ENCODE measurements at places on chromosomes 1 and 21. TPM values are rescaled to one million over a fixed set of nuclear protein-coding genes. Genes with fewer than 3 reads are reported as not detected.

Gene TNFAIP8L2
- 7.4 TPM for total RNA-seq

- no peak for DNase-seq
Measured at GRCh38 chr1:192652159-192652558, 16.2 kb downstream of the RGS13 start.

Gene SYDE2
- total RNA-seq: 38.5 TPM

Gene DYNLT4
- total RNA-seq: 11.4 TPM

DNA sequence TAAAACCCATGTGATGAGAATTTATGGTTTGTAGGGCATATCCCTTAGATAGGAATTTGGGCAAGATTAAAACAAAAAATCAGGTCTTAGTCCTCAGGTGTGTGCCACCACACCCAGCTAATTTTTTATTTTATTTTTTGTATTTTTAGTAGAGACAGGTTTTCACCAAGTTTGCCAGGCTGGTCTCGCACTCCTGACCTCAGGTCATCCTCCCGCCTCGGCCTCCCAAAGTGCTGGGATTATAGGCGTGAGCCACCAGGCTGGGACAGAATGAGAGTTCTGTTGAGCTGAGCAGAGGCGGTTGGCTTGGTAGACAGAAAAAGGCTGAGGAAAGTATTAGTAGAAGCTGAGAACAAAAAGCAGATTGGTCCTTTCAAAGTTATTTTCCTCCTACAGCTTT is 43.8 kb upstream of the EDARADD start:
- DNase-seq: no peak

GRCh38 chr1:30856260-30856790 is 52.2 kb downstream of the SDC3 start:
- DNase-seq: peak; percentile 71

- no peak for DNase-seq
Measured at GRCh38 chr1:220956501-220957232, 77.4 kb downstream of the HLX start.

- no peak for DNase-seq
Measured at GRCh38 chr1:115307661-115308060, 30.4 kb downstream of the NGF start.

GRCh38 chr1:117563492-117563875 is 42.4 kb upstream of the TENT5C start:
- DNase-seq: no peak

DNA sequence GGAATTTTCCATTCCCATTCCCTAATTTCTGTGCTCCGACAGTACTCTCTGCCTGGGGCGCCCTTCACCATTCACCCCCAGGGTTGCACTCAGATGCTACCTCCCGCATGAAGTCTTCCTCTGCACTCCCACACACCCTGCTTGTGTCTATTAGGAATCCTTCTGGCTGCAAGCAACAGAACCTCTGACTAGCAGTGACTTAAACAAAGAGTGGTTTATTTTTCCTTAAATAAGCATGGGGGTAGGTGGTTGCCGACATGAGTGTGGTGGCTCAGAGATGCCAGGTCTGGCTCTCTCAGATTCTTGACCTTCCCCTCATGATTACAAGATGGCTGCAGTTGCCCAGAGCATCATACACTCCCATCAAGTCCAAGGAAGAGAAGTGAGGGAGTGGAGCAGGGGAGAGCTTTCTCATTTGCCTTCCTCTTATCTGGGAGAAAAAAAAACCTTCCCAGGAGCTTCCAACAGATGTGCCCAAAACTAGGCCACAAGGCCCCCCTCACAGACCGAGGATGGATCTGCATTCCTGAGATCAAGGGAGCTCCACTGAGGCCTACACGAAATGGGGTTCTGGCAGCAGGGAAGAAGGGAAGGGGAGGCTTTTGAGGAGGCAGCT is 49.6 kb upstream of the LBR start:
- DNase-seq: peak; percentile 1

- DNase-seq: no peak
Measured at GRCh38 chr1:183841550-183841949, 36.6 kb downstream of the RGL1 start.

Gene DNASE2B
- total RNA-seq: not detected

GRCh38 chr1:182054698-182055326 is 6.7 kb downstream of the ZNF648 start:
- DNase-seq: peak; percentile 47

DNA sequence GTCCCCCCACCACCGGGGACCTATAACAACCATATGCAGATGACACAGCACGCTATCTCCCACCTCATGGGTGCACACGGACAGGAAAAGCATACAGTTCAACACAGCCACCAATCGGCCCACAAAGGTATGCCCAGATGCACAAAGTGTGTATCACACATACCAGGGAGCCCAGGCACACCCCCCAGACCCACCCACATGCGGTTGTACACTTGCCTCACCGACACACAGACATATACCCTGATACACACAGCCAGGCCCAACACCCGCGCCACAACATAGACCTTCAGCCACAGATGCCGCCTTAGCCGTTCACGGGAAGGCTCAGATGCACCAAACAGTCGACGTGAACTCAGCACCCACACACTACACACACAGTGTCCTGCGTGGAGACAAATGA is 5.5 kb downstream of the CROCC start:
- DNase-seq: no peak

GRCh38 chr1:192896376-192896775 is 87.5 kb downstream of the RGS2 start:
- DNase-seq: no peak

Gene CFHR2
- not detected for total RNA-seq

- DNase-seq: no peak
Measured at GRCh38 chr1:201917362-201918033, 28.8 kb downstream of the SHISA4 start.

Gene SERPINC1
- total RNA-seq: 0.26 TPM

DNA sequence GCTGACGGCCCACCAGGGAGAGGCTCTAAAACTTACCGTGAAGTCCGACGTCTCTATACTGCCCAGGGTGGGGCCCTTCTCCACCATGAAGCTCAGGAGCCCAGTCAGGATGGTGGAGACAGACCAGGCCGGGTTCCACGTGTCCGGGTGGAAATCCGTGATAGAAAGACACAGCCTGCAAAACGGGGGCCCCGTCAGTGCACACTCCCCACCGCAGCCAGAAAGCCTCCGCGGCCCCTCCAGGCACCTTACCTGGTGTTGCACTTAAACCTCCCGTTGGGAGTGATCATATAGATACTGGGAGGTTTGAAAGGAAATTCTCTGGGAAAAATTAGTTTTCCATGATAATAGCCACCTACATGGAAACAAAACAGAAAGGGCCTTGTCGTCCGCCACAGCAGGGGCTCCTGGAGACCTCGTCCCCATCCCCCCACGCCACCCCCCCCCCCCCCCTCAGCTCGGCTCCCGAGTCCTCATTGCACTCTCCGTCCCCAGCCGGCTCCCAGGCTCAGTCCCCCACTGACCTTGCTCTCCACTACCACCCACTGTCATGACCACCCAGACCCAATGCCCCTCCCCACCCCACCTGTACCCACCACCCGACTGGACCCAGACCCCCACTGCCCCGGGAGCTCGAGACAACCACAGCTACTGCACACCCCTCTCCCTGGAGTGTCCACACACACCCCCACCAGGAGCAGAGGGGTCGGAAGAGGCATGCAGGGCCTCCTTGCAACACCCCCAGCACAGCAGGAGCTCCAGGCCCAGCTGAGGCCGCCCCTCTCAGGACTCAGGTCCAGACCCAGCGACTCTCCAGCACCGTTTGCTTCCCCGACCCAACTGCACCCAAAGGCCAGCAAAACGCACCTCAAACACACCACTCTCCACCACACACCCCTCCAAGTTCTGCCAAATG is 10.7 kb upstream of the C1QTNF12 start:
- DNase-seq: no peak

- no peak for DNase-seq
Measured at GRCh38 chr1:5198328-5198727, 543.9 kb downstream of the AJAP1 start.

Gene LHX8
- total RNA-seq: not detected

- no peak for DNase-seq
Measured at GRCh38 chr1:196558411-196558810, 49.8 kb downstream of the KCNT2 start.

Gene AMY2A
- total RNA-seq: 1.8 TPM

GRCh38 chr1:15352128-15352957 is 57.3 kb upstream of the EFHD2 start:
- no peak for DNase-seq

Gene CR2
- not detected for total RNA-seq

DNA sequence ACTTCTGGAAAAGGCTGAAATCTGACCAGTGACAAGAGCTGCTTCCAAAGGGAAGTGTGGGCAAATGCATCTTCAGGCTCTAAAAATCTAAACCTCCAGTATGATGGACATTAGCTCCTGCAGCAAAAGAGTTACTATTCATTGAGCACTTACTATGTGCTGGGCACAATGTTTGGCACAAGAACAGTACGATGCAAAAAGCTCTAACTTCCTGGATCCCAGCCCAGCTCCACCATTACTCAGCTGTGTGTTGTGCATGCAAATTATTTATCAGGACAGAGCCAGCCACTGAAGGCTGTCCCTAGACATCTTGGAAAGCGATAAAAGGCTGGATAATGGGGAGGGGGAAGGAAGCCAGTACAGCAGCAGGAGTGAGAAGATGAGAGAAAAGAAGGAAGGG is 143.5 kb downstream of the ELAVL4 start:
- no peak for DNase-seq

GRCh38 chr1:66401244-66401643 is 132.7 kb upstream of the SGIP1 start:
- no peak for DNase-seq

DNA sequence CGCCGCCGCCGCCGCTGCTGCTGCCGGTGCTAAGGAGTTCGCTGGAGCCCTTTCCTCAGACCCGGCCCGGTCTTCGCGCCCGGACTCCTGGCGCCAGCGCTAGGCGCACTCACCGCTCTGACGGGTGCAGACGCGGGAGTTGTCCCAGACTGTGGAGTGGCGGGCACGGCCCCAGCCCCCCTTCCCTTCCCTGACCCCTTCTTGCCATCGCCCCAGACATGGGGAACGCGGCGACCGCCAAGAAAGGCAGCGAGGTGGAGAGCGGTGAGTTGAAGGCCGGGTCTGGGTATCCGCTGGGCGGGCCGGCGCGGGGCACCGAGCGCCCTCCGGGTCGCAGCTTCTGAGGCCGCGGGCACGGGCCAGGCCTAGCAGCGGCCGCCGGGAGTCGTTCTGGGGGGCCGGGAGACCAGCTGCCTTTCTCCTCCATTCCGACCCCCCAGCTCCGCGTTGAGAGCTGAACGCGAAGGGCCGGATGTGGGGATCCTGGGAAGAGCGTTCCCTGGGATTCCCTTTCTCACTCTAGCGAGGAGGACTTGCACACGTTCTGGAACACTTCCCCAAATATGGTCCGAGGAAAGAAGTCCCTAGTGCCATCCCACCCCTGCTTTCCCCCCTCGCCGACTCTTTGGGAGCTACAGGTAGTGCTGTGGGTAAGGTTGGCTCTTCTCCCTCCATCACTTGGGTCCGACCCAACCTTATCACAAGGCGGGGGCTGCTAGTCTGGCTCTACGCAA is 65.8 kb upstream of the PRKACB start:
- no peak for DNase-seq

DNA sequence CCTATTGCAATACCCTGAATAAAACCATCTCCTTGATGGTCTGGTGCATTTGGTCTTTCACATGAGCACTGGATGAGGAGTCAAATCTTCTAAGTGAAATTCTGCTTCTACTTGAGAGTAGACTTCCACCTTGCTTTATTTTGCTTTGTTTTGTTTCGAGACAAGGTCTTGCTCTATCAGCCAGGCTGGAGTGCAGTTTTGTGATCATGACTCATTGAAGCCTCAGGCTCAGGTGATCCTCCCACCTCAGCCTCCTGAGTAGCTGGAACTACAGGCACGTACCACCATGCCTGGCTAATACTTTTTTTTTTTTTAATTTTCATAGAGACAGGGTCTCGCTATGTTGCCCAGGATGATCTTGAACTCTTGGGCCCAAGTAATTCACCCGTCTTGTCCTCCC is 65.8 kb upstream of the F3 start:
- no peak for DNase-seq

DNA sequence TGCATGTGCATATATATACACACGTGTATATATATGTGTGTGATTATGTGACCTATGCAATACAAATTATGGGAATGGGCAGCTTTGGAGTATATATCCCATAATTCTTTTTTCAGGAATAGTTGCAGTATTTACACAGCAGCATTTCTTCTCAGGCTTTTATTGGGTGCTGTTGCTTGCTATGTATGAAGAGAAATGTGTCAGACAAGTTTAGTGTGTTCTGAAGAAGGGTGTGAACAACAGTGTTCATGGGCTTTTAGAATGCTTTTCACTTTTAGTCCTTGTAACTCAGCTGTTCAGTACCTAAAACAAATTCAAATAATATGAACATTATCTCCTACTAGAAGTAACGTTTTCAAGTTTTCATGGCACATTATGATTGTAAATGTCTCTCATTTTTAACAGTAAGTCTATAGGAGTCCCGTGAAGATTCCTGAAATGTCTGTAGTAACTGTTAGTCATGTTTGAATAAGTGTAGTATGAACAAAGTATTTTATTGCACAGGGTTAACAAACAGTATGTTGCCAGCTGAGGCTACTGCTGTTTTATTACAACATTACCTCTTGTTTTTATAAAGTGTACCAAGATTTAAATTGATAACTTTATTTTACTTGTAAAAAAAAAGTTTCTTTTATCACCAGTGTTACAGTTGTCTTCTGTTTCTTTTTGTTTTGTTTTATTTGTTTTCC is 42.5 kb downstream of the TMED5 start:
- no peak for DNase-seq

DNA sequence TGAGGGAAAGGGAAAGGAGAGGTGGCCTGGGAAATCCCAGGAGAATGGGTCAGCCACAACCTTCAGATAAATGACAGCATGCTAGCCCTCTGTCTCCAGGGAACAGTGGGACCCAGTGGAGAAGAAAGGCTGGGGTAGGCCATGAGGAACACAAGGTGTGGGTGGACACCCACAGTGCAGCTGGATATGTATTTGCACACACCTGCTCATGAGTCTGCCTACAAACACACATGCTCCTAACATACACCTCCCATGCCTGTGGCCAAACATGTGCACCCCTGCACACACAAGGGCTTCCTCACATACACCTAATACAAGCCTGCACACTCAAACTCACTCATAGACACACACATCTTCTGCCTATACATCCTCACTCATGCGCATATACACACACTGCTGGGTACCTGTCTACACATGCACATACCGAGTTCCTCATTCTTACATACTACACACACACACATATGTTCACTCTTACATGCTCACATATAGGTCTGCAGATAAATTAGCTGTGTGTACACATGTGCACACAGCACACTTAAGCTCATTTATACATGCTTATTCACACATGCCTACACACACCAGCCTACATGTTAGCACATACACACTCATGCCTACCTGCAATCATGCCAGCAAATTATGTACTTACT is 3.6 kb downstream of the C1orf216 start:
- DNase-seq: no peak

Data from upper lobe of left lung (tissue), 6 donors.